ENCODE measurements at places on chromosomes 7 and 10.

- DNase-seq: no peak
- H3K4me1 ChIP-seq: no peaks in the 10 kb centered on the region
- H3K27ac ChIP-seq: no peak overlapping the region
- H3K36me3 ChIP-seq: no peaks in the 10 kb centered on the region
Measured at GRCh38 chr7:103704701-103705100, 258.7 kb upstream of the SLC26A5 start.

DNA sequence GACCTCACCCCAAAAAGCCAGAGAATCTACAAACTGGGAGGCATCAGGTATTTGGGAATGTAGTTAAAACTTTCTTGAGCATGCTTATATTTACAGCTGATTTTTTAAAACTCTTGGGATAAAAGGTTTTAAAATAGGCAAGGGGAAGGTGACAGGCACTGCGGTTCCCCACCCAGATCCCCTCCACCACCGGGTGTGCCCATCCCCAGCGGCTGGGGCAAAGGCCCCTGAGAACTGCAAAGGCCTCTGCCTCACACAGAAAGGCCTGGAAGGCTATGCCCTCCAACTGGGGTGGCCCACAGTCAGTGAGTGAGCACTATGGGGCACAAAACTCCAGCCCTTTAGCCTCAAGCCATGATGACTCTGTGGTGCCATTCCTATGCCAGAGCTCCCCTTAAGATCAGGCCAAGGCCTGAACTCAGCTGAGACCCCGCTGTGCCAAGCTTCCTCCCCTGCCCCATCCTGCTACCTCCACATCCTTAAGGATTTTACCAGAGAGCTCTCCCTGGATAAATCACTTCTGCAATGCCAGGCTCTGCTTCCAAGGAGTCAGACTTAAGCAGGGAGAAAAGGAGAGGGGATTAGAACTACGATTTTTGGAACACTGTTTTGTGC lies 299.1 kb downstream of the GRID1 start:
- no peaks in the 10 kb centered on the region for H3K27me3 ChIP-seq
- H3K4me3 ChIP-seq: no peak overlapping the region
- no peak overlapping the region for H3K27ac ChIP-seq
- no peaks in the 10 kb centered on the region for H3K36me3 ChIP-seq
- DNase-seq: no peak
- H3K4me1 ChIP-seq: no peaks in the 10 kb centered on the region

DNA sequence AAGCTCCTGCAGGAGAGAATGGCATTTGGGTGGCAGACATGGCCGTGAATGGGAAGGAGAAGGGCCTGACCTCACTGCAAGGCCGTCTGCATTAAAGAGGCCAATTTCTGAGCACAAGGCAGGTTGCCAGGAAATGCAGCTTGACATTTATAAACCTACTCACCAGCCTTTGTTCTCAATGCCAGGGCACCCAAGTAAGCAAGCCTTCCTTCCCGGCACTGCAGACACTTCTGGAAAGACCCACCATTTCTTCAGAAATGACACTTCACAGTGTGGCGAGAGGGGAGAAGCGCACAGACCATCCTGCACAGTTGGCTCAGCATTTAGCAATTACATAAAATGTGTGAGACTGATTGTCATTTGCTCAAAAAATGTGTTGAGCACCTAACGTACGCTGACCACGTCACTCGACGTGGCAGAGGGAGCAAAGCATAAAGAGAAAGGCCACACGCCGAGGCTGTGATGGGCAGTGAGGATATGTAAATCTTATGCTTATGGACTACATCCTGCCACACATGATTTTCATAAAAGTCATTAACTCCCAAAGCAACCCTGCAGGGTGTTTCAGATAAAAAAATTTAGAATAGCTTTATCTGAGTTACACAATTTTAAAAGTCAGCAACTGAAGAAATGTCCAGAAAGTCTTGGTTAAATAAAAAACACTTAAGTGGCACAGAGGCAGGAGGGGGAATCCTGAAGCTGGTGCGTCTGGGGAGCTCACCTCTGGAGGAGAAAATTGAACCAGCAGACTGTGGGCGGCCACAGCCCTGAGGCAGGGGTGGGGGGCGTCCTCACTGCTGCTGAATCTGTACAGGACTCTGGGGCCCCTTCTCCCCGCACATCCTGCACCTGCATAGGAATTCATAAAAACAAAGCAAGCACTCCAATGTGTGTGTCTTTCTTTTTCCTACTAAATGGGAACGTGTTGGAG lies 543.8 kb downstream of the PTPRN2 start:
- H3K27me3 ChIP-seq: no peaks in the 10 kb centered on the region
- H3K4me3 ChIP-seq: no peak overlapping the region
- DNase-seq: no peak

- H3K27ac ChIP-seq: no peak overlapping the region
- no peaks in the 10 kb centered on the region for H3K36me3 ChIP-seq
- no peak overlapping the region for H3K4me3 ChIP-seq
- H3K27me3 ChIP-seq: no peaks in the 10 kb centered on the region
Measured at GRCh38 chr10:55233505-55233904, 432.5 kb upstream of the PCDH15 start.

DNA sequence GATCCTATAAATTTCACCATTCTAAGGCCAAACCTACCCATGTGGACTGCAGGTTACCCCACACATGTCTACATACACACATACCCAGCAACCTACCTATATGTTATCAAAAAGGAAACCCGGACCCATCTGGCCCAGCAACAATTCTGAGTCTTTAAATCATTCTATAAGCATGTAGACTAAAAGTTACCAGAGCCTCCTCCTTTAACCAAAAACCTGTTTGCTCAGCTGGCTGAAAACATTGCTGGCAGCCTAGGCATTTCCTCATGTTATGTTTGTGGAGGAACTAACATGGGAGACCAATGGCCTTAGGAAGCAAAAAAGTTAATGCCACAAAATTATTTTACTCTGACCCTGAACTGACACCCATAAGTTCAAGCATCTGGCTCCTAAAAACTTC lies 5.3 kb upstream of the ADCK2 start:
- H3K27ac ChIP-seq: no peak overlapping the region
- H3K36me3 ChIP-seq: no peaks in the 10 kb centered on the region
- peaks cover 5% of the 10 kb centered on the region for H3K4me1 ChIP-seq
- H3K27me3 ChIP-seq: no peaks in the 10 kb centered on the region
- no peak overlapping the region for H3K4me3 ChIP-seq

- no peak overlapping the region for H3K4me3 ChIP-seq
- H3K4me1 ChIP-seq: no peaks in the 10 kb centered on the region
- DNase-seq: no peak
- no peaks in the 10 kb centered on the region for H3K36me3 ChIP-seq
Measured at GRCh38 chr10:78579576-78579975, 489.2 kb upstream of the ZMIZ1 start.

GRCh38 chr10:70479165-70479581 lies 606 bp downstream of the PALD1 start:
- peaks cover 50% of the 10 kb centered on the region for H3K4me1 ChIP-seq
- H3K27ac ChIP-seq: peak overlapping the region; percentile 64
- H3K4me3 ChIP-seq: peak overlapping the region; percentile 78
- no peak for DNase-seq
- no peaks in the 10 kb centered on the region for H3K27me3 ChIP-seq
- H3K36me3 ChIP-seq: no peaks in the 10 kb centered on the region

DNA sequence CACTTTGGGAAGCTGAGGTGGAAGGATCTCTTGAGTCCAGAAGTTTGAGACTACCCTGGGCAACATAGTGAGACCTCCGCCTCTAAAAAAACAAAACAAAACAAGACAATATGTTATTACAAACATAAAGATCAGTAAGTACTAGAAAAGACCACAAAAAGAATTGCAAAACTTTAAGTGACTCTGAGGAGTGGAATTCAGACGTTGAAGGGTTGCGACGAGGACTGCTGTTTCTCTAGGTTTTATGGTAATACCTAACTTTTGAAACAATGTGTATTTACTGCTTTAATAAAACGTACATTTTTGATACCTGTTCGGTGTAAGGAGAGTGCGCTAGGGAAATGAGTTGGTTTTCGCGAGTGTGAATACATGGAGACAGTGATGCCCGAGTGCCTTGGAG lies 250.4 kb downstream of the GATA3 start:
- no peak overlapping the region for H3K4me3 ChIP-seq
- no peaks in the 10 kb centered on the region for H3K4me1 ChIP-seq
- H3K27me3 ChIP-seq: no peaks in the 10 kb centered on the region
- no peak overlapping the region for H3K27ac ChIP-seq
- H3K36me3 ChIP-seq: no peaks in the 10 kb centered on the region
